Ureter (tissue), 1 donor: ENCODE measurements at places on chromosomes 4 and X.

DNA sequence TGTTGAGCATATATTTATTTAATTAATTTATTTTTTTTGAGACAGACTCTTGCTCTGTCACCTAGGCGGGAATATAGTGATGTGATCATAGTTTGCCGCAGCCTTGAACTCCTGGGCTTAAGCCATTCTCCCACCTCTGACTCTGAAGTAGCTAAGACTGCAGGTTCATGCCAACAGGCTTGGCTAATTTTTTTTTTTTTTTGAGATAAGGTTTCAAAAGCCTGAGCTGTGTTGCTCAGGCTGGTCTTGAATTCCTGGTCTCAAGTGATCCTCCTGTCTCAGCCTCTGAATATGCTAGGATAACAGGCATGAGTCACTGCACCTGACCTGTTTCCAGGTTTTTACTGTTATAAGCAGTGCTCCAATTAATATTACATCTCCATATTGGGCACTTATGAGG is 4.8 kb downstream of the ADD1 start:
- DNase-seq = no peak

GRCh38 chr4:24224446-24224845 is 334.6 kb upstream of the PPARGC1A start:
- DNase-seq = no peak

DNA sequence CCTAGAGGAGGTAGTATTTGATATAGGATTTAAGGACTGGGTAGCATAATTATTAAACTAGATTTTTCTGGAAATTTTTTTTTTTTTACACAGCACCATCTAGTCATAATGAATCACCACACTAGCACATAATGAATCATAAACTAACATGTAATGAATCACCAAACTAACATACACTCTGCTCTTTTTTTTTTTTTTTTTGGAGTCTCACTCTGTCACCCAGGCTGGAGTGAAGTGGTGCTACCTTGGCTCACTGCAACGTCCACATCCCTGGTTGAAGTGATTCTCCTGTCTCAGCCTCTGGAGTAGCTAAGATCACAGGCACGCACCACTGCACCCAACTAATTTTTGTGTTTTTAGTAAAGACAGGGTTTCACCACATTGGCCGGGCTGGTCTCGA is 92.5 kb downstream of the FAM13A start:
- DNase-seq = no peak

DNA sequence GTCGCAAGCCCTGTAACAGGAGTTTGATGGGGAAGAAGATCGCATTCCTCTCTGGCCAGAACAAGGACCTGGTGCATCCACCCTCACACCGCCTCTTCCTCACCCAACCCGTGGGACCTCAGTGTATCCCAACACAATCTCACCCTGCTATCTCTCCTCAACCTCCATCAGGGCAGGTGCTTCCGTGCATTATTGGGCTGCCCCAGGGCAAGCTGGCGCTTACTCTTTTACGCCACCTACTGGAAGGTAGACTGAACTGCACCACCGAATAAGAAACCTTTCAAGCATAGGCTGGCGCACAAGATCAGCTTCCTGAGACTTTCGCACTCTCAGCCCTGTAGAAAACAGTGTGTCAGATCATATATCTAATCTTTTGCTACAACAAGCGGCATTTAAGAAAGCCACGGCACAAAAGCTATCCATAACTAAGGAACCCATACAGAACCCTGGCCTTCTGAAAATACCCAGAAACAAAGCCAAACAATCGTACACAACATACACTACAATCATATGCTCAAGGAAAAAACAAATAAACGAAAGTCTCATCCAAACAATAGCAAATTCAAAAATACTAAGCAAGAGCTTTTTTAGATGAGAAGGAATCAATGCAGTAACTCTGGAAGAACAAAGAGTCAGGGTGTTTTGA is 209.3 kb downstream of the UGT8 start:
- DNase-seq = no peak

DNA sequence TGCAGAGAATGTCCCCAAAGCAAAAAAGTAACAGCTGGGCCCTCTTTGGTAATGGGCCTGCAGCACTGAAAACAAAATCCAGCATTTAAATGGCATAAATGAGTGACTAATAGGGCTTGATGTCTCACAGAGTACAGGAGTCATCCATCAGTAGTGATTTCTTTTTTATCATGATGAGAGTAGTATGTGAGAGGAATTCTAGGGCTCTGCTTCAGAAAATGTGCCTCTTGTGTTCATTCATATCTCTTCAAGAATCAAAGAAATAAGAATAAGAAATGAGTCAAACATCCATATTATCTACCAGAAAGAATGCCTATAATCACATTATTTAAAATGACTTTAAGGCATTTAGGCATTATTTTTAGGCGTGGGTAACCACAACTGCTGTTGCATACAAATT is 792.9 kb upstream of the HTR2C start:
- no peak for DNase-seq

- DNase-seq = no peak
These were observed 12.2 kb downstream of the DOCK11 start for GRCh38 chrX:118507766-118508165.

- DNase-seq = no peak
These were observed 111.7 kb downstream of the GALNTL6 start for GRCh38 chr4:171924746-171925376.

- no peak for DNase-seq
These were observed 83.3 kb upstream of the AMELX start for GRCh38 chrX:11209798-11210414.

DNA sequence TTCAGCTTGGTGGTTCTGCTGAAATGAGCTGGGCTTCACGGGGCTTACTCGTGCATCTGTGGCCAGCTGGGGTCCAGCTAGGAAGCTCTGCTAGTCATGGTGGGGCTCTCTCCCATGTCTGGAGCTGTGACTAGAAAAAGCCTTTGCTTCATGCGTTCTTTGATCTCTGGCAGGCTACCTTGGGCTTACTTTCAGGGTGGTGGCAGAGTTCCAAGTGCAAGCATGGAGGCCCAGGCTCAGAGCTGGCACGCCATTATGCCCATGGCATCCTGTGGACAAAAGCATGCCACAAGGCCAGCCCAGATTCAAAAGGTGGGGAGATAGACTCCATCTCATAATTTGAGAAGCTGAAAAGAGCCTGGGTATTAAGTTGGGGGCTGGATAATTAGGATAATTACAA is 55.4 kb upstream of the GBA3 start:
- no peak for DNase-seq

DNA sequence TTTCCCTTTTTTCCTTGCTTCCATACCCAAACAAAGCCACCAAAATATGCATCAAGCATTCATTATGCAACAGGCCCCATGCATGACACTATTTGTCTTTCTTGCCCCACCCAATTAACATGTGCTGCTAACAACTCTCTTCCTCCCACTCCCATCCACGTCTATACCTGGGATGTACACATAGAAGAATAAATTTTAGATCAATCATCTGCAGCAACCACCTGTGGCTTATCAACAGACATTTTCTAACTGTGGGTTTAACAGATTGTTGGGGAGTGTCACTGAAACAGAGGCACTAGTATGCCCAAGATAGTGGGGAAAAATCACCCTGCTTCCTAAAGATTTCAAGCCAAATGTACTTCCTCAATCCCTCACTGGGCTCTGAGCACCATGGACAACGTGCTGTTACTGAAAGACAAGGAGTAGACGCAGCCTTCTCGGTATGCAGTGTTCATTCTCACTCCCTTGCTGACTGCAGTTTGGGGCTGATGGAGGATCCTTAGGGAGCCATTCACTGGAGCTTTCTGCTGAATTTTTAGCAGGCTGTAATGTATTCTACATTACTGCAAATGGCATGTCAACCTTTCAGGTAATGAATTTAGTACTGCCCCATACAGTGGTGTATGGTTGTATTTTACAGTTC is 28.4 kb upstream of the TRPC5OS start:
- no peak for DNase-seq

GRCh38 chr4:81594490-81595159 is 122.9 kb upstream of the RASGEF1B start:
- no peak for DNase-seq

GRCh38 chr4:99402765-99403164 is 32.4 kb downstream of the ADH7 start:
- no peak for DNase-seq

- DNase-seq = no peak
These were observed 136.2 kb downstream of the PALLD start for GRCh38 chr4:168633064-168633463.

GRCh38 chr4:186297013-186297645 is 31.1 kb downstream of the F11 start:
- no peak for DNase-seq

DNA sequence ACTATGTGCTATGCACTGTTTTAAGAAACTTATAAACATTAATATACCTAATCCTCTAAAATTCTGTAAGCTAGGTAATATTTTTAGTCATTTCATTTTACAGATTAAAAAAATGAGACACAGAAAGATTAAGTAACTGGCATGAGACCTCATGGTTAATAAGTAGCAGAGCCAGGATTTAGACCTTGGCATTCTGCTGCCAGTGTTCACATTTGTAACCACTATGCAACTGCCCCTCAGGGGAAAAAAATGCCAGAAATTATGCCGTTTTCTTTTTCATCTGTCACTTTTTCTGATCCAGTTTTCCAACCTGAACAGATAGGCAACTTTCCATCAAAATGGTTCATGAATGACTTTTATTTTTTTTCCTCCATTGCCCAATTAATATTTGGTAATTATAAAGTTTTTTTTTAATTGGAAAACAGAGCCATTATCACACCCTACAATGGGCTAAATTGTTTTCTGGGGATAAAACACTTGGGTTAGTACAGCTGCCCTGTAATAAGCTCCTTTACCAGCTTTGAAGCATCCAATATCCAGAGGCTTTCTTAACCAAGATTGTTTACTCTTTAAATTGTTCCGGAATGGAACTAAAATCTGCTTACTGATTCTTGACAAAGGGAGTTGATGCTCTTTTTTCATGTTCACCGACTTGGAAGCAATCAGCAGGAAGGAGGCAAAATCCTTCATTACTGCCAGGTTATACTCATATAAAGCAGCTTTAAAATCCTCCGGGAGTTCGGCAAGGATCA is 56.4 kb upstream of the DDX60 start:
- no peak for DNase-seq

DNA sequence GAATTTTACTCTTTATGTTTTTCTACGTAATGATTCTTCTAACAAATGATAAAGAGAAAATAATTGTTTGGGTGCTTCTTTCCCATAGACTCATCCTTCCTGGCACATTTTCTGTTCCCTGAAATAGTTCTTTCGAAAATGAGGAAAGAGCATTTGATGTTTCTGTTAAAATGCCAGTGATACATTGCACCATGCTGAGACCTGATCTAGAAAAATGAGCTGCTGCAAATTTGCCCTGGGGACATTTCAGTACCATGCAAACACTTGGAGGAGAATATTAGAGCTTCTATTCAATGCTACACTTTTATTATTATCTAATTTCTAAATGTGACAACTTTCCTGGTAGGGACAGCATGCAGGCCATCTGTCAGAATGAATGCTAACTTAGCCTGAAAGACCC is 83.3 kb downstream of the C4orf33 start:
- DNase-seq = no peak

DNA sequence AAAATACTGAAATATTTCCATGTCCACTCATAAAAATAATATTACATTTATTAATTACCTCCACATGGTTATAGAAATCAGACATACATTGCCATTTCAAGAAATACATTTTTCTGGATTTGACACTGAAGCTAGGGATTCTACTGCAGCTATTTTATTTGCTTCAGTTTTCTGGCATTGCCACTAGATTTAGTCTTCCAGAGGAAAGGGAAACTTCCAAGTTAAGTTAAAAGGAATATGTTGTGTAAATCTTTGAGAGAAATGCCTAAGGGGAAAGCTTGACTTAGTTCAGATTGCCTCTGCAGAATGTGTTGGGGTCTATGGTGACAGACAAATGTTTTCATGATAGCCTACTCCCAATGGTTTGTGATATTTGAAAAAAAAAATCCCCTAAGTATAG is 1631.3 kb downstream of the PCDH18 start:
- no peak for DNase-seq

DNA sequence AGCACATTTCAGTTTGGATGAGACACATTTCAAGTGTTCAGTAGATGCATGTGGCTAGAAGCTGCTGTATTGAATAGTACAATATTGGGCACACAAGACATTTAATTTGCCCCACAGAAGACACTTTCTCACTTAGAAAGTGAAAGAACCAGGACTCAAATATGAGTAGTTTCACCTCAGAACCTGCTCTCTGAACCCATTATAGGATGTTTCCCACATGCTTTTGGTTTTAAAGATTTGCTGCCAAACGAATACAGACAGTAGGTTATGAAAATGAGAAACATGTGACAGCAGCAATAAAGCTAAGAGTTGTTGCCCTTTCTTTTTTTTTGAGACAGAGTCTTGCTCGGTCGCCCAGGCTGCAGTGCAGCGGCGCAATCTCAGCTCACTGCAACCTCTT is 32.3 kb downstream of the C4orf54 start:
- no peak for DNase-seq

DNA sequence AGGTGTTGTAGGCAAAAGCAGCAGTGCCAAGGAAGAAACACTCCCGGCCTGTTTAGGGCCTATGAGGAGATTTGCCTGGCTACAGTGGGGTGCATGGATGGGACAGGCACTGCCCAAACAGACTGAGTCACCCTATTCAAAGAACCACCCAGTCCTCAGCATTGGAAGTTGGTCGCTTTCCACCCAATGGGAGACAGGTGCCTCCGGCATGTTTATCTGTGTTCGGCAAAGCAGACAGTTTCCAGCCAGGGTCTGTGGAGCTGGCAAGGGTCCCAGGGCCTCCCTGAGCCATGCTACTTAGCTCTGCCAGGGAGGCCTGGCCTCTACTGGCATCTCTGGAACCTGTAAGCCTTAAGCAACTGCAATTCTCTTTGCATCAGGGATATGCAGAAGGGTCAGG is 165.1 kb upstream of the ATP6AP2 start:
- no peak for DNase-seq

DNA sequence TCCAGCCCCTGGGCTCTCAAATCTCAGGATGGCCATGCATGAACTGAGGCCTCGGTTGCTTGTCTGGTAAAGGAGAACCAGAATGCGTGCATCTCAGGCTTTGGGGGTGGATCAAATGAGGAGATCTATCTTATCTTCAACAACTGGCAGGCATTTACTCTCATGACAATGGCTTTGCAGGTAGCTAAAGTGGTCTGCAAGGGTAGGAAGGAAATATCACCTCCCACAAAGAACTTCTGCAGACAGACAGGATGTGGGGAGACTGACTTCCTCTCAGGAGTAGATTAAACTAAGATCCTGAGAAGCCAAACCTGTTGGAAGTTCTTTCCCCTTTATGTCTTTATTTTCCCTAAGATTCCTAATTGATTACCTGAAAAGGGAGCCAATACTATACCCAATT is 7.8 kb downstream of the LDB2 start:
- no peak for DNase-seq

- no peak for DNase-seq
These were observed 9.4 kb upstream of the BLTP1 start for GRCh38 chr4:122142687-122143086.

GRCh38 chr4:100356172-100356571 is 161.7 kb downstream of the EMCN start:
- no peak for DNase-seq

GRCh38 chr4:184893801-184894571 is 68.2 kb upstream of the ACSL1 start:
- DNase-seq = no peak
